ENCODE measurements at places on chromosomes 7 and 10.

GRCh38 chr7:43689115-43689514 lies 40.2 kb downstream of the COA1 start:
- no peak for DNase-seq

DNA sequence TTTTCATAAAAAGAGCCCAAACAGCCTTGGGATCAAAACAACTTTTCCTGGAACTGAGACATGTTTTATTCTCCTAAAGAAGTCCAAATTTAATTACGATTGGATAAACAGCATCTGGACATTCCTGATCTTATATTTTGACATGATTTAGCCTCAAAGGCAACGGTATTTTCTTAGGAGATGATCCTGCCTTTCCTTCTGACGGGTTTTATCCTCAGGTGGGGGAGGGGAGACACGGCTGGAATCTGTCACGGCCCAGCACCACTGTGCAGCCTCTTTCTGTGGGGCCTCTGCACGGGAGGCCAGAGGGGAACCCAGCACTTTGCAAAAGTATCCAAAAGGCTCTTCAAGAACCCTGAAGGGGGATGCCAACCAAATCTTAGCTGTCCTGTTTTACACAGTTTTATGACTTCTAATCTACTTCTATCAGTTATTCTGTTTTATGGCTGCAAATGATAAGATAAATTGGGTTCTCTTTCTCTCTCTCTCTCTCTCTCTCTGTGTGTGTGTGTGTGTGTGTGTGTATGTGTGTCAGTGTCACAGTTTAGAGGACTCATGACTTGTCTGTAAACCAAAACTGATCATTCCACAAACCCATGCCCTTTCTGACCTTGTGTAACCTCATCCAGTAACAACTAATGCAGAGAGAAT lies 321.1 kb upstream of the NPVF start:
- no peak for DNase-seq

DNA sequence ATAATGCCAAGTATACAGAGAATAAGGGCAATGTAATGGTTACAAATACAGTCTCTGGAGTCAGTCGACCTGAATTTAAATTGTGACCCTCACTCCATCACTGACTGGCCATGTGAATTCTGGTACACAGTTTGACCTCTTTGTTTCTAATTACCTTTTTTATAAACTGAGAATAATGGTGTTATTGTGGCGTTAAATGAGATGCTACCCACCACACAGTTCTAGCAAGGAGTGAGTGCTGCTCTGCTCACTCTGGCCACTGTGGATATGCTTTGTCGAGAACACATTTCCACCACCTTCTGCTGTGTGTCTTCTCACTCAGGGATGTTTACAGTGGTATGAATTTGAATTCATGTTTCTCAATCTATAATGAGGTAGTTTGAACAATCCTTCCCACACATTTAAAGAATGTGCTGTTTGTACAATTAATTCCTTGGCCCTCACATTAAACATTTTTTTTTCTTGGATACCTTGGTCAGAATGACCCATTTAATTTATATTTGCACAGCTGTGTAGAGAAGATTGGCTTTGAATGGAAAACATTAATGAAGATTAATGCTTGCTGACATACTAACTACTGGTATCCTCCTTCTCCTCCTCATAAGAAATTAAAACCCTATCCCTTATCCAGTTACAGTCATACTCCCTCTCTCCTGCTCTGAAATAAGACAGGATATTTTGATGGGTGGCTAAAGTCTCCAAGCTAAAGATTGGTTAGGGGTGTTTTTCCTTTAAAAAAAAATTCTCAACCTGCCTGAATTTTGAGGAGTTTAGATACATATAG lies 42.4 kb downstream of the PLCE1 start:
- no peak for DNase-seq

DNA sequence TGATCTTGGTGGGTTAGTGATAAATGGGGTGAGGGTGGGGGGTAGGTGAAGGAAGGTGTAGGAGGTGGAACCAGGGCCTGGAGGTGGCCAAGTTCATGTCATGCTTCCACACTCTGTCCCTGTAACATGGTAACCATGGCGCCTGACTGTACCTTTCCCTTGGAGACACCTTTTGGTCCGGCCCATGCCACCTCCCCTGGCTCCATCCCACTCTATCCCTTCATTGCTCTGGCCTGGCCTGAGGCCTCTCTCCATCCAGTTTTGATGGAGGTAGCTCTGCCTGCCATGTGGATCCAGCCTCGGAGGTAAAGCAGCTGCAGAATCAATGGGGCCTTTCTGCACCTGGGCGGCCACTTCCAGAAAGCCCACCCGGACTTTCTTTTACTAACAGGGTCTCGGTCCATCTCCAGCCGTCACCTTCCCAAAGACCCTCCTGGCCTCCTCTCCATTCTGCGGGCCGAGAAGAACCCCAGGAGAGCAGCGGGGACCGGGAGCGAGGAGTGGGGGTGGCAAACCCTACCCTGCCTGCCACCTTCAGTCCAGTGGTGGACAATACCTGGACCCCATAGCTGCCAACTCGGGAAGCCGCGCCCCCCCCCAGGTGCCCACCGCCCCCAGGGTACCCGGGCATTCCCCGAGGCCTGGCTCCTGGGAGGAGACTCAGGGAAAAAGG lies 504 bp upstream of the TRRAP start:
- DNase-seq = no peak

DNA sequence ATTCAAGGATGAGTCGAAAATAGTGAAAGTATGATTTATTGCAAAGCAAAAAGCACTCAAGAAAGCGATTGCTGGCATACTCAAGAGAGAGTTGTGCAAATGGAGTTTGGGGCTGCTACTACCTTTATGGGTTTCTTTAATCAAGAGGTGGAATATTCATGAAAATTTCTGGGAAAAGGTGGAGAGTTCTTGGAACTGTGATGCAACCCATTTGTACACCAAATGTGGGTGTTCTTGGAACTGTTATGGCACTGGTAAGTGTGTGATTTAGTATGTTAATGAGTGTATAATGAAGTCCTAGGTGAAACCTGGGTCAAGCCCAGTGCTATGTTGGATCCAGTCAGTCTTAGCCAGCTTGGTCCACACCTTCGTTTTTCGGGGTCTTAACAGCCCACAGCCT lies 3.4 kb upstream of the VOPP1 start:
- DNase-seq = no peak

GRCh38 chr10:87722716-87723115 lies 63.0 kb downstream of the PAPSS2 start:
- no peak for DNase-seq

Data from RCC 7860 (cell line).